ENCODE measurements at places on chromosomes 13 and 19.

- no peak for DNase-seq
Observed at GRCh38 chr13:74464670-74465069, 330.5 kb upstream of the KLF12 start.

DNA sequence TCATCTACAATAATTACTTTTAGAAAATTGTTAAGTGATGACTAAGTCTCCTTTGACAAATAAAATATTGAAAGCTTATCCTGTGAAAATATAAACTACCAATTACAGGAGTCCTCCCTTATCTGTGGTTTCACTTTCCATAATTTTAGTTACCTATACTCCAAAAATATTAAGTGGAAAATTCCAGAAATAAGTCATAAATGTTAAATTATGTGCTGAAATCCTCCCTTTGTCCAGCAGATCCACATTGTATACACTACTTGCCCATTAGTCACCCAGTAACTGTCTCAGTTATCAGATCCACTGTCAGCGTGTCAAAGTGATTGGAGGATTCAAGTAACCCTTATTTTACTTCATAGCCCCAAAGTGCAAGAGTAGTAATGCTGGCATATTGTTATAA lies 98.1 kb downstream of the SERP2 start:
- no peak for DNase-seq

DNA sequence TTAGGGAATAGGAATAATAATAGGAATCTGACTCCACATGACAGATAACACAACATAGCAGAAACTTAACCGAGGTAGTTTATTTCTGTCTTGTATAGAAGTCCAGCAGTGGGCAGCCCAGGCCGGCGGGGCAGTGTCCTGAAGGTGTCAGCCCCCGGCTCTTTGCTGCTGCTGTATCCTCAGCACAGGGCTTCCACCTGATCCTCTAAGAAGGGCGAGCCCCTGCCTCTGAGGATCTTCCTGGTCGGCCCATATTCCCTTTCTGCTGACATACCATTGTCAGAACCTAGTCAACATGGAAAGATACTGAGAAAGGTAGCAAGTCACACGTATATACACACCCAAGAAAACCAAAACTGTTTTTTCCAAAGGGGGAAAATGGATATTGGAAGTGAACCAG lies 56.2 kb upstream of the GPR183 start:
- no peak for DNase-seq

DNA sequence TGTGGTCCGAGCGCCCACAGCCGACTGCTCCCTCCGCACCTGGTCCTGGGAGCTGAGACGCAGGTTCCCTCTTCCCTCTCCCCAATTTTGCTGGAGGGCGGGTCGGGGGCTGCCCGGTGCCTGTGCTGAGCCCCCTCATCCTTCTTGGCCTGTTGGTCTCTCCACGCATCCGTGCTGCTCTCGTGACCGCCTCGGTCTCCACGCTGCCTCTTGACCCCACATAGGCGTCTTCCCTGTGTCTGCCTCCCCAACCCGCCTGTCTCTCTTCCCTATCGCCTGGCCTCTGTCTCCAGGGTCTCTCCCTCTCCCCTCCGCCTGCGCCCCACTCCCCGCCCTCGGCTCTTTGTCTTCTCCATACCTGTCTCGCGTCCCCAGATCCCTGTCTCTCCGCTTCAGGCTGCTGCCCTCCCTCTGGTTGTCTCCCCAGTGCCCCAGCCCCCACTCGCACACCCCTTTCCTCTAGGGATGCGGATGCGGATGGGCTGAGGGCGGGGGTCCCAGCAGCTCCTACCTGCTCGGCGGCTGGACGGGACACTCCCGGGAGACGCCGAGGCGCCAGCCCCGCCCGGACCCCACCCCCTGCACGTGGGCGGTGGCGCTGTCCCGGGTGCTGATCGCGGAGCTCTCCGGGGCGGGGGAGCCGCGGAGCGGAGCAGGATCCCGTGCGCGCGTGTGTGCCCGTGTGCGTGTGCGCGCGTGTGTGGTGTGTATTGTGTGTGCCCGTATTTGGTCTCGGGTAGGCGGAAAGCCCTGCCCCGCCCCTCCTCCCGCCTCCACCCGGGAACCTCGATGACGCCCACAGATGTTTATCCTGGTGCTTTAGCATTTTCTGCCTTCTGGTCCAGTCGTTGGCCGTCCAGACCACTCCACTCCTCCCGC lies at the start of gene SYT5:
Gene SYT5, minus strand, starts transcription at position 684 of the 879 bp plus-strand sequence. CDS start 1,248 bp downstream, outside the sequence.
- peak; percentile 70 for DNase-seq

GRCh38 chr13:42320375-42320787 lies 48.4 kb downstream of the AKAP11 start:
- DNase-seq, result no peak
